ENCODE measurements at places on chromosomes 3 and 15.

GRCh38 chr3:12309716-12310115 is 20.8 kb downstream of the PPARG start:
- peak; percentile 52 for DNase-seq

DNA sequence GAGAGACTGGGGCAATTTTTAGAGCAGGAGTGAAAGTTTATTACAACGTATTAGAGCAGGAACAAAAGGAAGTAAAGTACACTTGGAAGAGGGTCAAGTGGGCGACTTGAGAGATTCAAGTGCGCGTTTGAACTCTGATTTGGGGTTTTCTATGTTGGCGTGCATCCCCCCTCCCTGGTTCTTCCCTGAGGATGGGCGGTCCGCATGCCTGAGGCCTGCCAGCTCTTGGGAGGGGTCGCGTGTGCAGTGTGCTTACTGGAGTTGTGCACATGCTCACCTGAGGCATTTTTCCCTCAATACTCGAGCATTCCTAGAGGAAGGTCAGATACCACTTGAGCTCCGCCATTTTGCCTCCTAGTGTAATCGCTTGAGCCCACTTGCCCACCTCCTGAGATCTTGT is 10.4 kb upstream of the CHAC1 start:
- DNase-seq: no peak

DNA sequence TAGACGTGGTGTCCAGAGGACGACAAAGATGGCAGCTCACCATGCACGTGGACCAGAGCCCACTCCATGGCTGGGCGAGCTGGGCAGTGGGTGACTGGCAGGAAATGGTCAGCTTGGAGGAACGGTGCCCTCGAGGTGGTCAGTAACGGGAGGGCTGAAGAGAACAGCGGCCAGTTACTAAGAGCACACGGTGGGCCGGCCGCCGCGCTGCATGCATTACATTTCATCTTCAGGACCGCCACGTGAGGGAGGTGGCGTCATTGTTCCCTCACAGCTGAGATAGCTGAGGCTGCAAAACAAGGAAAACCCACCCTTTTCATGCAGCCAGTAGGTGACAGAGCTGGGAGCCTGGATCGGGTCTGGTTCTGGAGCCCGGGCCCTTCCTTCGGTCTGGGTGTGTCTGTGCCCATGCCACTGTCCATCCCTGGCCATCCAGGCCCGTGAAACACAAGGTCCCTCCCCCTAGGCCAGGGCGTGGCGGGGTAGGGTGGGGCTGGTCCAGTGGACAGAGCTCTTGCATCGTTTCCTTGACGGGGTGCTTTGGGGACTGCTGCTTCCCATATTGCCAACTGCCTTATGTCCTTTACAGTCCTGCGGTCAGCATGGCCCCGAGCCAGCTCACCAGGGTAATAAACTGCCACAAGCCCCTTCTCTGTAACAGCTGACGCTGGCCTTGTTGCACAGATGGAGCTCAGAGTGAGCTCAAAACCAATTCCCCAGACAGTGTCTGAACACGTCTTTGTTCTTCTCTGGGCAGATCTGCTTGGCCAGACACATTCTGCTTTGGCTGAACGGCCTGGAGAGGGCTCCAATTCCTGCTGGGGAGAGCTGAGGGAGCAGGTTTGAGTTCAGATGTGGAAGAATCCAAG is 51.8 kb downstream of the RGMA start:
- DNase-seq: peak; percentile 73

DNA sequence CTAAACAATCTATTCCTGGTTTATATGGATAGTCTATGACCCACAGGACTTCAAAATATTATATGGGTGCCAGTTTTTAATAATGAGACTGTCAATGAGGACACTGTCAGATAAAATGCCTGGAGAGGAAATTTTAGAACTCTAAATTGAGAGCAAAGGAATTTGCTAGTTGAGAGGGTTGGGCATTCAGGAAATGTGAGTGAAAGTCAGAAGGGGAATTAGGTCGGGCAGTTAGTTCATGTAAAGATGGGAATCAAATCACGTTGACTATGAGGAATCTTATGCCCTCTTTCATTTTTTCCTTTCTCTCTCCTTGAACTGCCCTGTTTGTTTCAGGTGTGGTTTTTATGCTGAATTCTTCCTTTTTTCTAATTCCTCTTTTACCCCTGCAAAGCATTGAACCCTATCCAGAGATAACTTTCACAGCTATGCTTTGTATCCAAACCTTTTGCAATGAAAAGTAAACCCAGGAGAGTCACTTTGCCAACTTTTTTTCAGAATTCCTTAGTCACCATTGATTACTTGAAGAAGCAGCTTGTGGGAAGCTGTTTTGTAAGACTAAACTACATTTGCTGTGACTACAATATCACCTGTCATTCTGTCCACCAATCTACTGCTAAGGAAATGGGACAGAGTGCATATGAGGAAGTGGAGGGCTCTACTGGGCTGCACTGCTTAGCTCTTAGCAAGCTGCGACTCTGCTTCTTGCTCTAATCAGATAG is 27.8 kb downstream of the CHP1 start:
- DNase-seq: no peak

DNA sequence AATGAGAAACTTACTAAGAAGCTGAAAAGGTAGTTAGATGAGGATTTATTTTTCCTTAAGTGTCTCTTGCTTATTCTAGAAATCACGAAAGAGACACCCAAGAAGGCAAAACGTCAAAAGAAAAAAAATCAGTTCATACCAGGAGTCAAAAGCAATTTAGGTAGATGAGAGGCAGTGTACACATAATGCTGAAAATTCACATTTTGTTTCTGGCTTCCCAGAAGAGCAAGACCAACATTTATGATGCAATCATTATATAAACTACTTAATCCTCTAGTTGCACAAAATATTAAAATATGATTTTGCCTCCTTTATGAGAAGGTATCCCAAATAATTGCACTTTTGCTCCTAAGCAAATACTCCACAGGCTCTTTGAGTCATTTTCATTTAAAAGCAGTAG is 228.0 kb downstream of the FMN1 start:
- no peak for DNase-seq

DNA sequence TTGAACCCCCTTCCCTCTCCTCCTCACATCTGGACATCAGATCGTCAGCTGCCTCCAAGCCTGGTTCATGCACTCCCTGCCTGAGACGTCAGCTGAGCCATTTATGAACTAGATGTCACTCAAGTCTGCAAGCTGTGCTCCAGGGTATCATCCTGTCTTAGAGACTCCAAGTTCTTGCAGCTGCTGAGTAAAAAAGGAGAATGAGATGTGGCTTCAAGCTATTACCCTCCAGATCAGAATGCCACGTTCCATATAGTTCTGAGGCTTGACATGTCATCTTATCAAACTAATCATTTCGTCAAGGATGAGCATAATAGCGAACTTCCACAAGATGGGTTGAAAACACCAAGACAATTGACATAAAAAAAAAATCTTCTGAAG is 766.3 kb downstream of the TBL1XR1 start:
- DNase-seq: peak; percentile 59

DNA sequence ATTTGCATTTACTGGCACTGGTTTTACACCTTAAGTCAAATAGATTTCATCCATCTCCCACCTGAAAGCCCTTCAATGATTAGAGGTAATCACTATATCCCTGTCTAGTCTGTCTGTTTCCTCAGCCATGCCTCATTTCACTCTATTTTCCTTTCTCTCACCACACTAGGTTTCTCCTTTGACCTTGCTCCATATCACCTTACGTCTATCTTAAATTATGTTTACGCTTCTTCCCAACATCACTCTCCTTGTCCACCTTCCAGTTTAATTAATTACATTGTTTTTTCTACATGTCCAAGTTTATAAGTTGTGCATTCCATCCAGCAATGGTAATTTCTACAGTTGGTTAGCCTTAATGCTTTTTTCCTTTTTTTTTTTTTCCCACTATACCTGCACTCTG is 396.7 kb upstream of the PDZRN3 start:
- DNase-seq: no peak

DNA sequence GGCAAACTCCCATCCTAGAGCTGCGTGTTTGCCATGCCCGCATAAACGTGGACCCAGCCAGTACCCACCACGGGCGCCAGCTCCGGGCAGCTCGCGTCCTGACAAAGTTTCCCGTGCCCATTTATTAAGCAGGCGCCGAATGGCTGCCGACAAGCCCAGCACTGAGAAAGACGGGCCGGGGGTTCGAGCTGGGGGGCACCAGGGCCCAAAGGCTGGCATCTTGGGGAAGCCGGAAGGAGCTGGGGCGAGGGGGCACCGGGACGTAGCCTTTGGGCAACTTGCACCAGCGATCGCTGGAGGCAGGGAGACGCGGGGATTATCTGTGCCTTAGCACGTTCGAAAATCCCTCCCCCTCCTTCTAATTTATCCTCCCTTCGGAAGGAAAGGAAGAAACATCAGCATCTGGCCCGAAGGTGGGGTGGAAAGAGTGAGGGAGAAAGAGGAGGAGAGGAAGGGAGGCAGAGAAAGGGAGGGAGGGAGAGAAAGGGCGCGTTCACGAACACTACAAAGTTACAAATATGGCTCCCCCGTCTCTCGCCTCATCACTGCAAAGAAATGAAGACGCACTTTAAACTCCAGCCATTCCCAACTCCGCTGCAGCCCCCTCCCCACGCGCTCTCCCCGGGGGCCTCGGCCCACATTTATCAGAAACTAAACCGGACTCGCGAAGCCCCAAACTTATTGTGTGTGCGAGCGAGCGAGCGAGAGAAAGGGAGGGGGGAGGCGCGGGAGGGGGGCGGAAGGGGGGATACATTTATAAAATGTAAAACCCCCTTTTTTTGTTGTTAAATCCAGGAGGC is 1.0 kb downstream of the ANP32A start:
- peak; percentile 96 for DNase-seq

DNA sequence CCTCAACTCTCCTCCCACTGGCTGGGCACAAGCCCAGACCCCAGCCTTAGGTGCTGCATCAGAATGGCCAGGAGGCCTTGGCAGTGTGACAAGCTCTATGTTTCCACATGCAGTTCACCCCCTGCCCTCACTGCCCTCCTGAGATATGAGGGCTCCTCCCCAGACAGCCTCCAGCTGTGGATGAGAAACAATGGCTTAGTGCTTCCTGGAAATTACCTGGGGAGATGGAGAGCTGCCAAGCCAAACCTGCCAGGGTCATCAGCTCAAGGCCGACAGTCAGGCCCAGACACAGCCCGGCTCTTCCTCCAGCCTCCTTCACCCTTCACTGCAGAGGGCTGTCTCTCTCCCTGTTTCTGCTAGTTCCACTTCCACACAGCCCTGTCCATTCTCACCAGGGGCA is 76.3 kb downstream of the MYLK start:
- no peak for DNase-seq

- DNase-seq: no peak
These were observed 2.2 kb downstream of the RPSA start for GRCh38 chr3:39408493-39409372.

DNA sequence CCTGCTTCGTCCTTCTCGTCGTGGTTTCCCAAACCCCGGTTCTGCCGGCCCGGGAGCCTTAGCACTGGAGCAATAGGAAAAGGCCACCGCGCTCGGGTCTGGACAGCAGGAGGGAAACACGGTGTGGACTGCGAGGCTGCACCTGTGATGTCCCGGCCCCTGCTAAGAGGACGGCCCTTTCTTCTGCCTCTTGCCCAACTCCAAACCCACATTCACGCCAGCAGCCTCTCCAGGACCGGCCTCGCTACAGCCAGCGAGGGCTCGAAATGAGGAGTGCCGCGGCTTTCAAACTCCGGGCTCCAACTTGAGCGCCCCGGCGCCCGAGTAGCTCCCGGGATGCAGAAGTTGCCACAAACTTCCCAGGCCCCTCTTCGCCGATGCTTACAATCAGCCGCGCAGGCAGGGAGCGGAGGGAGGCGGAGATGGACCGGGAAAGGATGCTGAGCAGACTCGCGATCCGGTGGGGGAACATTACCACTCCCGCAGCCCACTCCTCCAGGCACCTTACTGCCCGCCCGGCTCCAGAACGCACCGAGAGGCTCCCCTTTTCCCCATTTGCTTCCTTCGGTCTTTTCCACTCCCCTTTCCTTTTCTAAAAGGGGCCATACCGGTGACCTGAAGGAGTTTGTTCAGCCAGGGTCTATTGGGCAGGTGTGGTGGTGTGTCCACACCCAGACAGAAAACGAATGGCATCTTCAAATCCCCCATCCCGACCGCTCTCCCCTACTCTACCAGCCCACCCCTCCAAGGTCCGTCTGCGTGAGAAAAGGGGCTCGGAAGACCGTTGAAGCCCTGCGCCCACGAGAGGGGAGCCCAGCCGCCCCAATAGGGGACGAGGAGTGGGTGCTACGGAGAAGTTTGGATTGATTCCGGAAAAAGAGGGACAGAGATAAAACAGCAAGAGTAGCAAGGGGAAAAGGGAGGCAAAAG is 18.8 kb upstream of the SATB1 start:
- DNase-seq: no peak

Measured in NCI-H82 (cell line).